ENCODE measurements at places on chromosomes 2 and 18.

DNA sequence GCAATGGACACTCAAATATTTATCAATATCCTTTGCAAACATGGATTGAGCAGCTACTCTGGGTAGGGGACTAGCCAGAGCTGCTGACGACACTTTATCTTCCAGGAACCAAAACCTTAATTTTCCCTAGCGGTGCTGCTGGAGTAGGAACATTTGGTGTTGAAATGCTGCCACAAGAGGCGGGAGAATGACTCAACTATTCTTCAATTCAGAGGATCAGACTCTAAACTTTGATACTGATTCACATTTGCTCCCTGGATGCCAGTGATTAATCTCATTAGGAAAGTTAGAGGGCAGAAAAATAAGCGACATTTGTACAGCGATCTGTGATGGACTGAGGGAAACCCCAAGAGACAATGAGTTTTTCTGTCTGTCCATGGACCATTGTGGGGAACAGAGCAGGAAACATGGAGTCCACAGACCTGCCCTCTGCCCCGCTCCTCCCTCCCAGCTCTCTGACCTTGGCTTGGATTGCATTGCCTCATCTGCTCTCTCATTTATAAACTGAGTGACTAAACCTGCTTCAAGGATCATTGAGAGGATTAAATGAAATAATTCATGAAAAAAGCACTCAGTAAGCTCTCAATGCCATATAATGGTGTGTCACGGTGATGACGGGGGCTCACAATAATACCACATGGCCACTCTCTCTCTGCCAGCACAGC, 12.6 kb upstream of the EPB41L3 start:
- no peak for DNase-seq

GRCh38 chr2:156300337-156300736, 32.2 kb downstream of the NR4A2 start:
- DNase-seq: no peak

DNA sequence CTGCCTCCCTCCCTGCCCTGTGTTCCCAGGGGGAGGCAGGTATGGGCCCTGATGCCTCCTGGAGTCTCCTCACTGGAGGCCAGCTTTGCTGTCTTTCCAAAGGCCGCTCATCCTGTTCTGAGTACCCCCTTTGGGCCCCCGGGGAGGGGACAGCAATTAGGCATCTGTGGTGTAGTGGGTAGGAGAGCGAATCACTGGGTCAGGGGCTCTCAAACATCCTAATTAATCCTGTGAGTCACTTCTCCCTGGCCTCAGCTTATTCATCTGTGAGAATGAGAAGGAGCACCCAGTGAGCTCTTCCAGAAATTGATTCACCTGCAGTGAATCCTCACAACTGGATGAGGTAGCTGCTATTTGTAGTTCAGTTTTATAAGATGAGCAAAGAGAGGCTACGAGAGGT, 16.4 kb downstream of the TET3 start:
- DNase-seq: no peak

GRCh38 chr2:58532641-58533040, 291.5 kb upstream of the FANCL start:
- no peak for DNase-seq

GRCh38 chr2:173817582-173817981, 147.6 kb downstream of the SP3 start:
- no peak for DNase-seq

DNA sequence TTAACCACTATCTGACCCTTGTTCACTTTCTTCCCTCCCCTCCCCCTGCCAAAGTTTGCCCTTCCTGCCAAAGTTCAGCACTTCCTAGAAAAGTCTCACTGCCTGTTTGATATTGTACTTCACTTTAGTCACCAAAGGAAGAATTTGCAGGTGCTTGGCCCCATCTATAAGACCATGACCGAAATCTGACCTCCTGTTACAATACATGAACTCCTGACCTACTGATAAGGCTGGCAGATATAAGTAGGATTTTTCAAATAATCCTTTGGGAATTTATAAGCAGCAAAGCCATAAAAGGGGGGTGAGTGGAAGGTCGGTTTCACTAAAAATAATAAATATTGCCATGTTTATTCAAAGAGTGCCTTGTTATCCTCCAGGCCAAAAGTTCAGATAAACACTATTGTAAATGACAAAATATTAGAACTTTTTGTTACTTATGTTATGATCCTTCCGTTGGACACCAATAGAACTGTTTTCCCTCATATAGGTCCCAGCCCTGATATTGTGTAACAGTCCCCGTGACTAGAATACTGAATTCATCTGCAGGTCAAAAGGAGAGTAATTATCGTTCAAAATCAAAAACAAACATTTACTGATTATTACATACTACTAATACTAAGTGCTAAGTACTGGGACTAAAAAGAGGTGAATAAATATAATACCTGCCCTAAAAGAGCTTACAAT, 277.6 kb downstream of the EXOC6B start:
- no peak for DNase-seq

DNA sequence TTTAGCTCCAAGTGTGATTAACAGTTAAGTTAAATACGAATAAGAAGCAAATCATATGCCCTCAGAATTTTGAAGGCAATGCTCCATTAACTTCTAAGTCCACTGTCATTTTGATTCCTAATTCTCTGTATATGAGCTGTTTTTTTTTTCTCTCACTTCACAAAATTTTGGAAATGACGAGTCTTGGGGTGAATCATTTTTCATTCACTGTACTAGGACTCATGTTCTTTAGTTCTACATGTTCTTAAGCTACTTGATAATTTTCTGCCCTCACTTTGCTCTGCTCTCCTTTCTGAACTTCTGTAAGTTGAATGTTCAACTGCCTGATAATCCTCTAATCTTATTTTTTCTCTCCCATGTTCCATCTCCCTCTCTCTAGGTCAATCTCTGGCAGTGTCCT, 141.0 kb downstream of the THADA start:
- no peak for DNase-seq

DNA sequence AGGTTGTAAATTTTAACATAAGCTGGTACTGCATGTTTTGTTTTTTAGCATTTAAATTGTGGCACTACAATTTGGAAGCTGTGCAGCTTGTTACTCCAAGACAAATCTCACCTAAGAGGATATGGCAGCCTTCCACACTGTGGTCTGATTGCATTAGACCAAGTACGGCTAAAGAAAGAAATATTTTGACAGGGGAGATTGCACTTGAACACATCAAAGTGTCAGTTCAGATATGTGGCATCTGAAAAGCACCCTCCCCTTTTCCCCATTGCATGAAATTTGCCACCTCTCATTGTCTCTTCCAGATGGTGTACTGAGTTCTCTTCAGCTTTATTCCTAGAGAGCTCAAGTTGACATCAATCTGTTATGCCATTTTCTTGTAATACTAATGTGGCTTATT, 295.9 kb downstream of the ERBB4 start:
- no peak for DNase-seq

GRCh38 chr2:50674876-50675275, 357.1 kb downstream of the NRXN1 start:
- DNase-seq: no peak

- no peak for DNase-seq
Observed at GRCh38 chr2:181779288-181780021, 99.1 kb upstream of the NEUROD1 start.

DNA sequence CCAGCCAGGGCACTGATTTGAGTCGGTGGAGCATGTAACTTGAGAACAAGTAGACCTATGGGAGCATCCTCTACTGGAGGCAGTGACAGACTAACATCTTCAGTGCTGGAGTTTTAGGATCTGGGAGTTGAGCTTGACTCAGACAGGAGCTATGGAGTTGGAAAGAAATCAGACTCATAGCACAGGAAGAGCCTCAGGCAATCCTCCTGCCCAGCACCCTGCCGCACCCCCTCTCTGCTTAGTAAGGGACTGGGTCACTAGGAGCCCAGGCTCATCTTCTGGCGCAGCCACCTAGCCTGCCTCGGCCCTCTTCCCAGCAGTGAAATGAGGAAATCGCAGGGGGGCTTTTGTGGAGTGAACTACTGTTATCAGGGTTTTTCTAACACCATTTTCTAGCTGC, 3.6 kb downstream of the ARID5A start:
- DNase-seq: no peak

- DNase-seq: no peak
Observed at GRCh38 chr2:98012561-98012991, 16.8 kb upstream of the TMEM131 start.

DNA sequence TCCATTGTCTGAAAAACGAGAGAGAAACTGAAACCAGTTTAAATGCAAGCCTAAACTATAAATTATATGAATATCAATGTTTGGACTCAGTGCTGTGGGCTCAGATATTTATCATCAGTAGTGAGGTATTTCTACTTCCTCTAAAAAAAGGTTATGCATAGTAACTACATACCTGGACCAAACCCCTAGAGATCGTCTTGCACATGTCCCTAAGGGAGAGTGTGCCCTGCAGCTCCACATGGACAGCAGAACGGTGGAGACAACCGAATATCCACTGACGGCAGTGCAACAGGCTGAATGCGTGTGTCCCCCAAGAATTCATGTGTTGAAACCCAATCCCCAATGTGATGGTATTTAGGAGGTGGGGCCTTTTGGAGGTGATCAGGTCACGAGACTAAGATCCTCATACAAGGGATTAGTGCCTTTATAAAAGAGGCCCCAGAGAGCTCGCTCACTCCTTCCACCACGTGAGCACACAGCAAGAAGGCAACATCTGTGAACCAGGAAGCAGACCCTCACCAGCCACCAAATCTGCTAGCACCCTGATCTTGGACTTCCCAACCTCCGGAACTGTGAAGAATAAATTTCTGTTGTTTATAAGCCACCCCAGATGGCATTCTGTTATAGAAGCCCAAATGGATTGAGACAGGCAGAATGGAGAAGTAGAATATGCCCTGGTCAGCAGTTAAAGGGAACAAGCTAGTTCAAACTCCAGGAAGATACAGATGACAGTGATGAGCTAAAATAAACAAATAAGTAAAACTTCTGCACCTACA, 208.4 kb downstream of the ANAPC1 start:
- DNase-seq: no peak

DNA sequence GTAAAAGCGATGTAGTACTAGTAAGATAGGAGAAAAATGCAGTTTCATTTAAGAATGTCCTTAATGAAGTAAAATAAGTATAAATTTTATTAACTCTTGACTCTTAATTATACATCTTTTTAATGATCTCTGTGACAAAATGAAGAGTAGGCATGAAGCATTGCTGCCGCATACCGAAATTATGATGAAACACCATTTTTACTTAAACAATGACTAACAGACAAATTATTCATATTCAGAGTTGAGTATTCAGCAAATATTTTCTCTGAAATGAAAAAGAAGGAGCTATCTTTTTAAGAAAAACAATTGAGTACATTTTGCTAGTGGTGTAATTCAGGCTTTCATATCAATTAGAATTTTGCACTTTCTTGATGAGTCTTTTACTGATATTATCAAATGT, 150.6 kb upstream of the DOCK10 start:
- no peak for DNase-seq

DNA sequence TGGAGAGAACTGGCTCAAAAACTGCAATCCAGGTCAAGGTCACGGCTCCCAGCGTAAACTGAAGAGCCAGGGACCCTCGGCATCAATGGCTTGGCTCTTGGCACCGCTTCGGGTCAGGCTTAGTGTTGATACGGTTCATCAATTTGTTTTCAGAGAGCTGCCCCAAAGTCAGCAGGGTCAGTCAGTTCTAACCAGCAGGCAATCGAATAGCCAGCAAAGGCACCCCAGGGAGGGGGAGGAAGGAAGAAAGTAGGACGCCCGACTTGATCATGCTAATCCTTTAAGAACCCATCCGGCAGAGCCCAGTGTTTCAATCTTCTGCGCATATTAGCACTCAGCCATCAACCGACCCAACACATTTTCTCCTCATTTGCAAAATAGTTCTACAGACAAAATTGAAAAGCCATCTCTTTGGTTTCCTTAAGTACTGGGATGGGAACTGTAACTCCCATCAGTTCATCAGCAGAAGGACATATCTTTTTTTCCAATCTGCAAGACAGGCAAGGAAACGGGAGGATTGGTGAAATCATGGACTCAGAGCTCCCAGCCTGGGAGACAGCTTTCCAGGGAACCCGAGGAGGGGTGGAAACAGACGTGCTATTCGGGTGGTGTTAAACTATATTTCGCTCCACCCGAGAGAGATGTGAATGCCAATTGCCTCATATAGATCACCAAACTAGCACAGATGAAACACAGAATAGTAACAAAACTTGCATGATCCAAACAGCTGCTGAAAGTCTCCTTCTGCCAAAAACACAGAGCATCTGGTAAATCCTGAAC, 40.7 kb upstream of the CABLES1 start:
- DNase-seq: no peak

- DNase-seq: no peak
Observed at GRCh38 chr2:73176205-73176880, 26.0 kb upstream of the NOTO start.

DNA sequence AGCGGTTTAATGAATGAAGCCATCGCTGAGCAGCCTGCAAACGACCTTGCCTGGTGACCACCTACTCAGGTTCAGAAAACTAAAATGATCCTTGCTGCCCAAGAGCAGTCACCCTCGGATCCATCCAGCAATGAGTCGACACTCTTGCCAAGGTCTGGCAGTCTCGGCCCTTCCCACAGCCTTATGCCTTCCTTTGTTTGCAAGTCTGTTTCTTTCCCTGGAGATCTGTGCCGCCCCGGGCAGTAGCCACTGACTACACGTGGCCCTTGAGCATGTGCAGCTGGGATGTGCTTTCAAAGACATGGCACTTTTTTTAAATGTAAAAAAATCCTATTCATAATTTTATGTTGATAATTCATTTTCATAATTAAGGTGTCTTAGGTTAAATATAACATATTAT, 37.2 kb upstream of the SLC35G4 start:
- no peak for DNase-seq

DNA sequence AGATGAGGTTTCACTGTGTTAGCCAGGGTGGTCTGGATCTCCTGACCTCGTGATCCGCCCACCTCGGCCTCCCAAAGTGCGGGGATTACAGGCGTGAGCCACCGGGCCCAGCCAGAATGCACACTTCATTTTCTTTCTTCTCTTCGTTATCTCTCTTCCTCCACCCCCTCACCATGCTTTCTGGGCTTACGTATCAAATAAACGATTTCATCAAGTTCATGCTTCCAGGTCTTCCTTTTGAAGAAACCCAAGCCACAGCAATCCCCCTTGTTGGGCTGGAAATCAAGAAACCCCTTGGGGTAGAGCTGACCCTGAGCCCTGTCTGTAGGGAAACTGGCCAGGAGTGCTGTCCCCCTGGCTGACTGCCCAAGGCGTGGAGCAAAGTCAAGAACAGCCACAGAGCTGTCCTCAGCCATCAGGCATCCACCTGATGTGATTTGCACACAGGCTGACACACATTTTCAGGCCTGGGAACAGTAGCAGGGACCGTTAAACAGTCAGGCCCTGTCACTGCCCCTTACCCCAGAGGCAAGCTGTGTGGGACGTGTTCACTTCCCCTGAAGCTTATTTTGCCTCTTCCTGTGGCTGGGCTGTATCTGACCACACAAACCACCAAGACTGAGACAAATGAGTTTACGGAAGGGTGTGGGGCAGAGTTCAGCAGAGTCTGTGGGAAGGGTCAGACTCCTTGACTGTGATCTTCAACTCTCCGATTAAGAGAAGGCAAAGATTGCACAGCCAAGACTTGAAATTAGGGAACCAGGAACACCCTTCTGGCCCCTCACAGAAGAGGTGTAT, 15.1 kb upstream of the NMUR1 start:
- DNase-seq: peak; percentile 78

- DNase-seq: no peak
Observed at GRCh38 chr2:86617153-86617552, 6.5 kb downstream of the RNF103 start.

- DNase-seq: no peak
Observed at GRCh38 chr2:121131375-121131774, 153.6 kb downstream of the TFCP2L1 start.
